ENCODE measurements at places on chromosomes 3 and 15.

DNA sequence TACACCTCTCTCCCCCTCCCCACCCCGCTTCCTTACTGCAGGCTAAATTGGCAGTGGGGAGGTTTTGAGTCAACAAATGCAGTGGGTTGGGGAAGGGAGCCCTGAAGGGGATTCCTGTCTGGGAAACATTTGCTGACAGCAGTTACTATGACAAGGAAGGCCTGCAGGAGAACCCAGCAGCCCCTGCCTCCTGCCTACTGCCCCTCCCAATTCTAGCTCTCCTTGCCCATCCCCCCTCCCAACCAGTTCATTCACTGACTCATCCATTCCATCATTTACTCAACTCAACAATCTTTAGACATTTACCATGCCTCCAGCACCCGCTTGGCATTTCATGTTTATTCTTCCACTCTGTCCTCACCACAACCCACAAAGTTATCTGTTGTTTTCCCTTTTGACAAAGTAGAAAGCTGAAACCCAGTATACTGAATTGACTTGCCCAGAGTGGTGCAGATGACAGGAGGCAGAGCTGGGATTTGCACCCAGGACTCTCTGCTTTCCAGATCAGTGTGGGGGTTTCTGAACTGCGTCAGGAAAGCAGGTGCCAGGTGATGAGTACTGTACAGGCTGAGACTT is 75.0 kb downstream of the MAGEF1 start:
- no peak for DNase-seq

DNA sequence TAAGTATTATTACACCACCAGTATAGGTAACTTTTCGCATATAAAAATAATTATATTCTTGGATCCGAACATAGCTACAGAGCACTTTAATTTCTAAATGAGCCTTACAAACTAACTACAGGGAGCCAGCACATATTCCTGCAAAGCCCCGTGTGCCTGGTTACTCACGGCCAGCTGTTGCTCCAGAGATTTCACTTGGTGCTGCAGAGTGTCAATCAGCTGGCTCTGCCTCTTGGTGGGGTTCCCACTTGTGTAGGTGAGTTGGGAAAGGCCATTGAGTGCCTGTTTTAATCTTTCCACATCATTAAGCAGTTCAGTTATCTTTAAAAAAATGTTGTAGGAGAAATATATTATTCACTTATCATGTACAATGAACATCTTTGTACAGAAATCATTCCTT is 98.9 kb downstream of the UACA start:
- DNase-seq, result no peak

- no peak for DNase-seq
These were observed 10.7 kb downstream of the MB21D2 start for GRCh38 chr3:192906940-192907339.

GRCh38 chr15:98493966-98494511 is 154.3 kb upstream of the IGF1R start:
- DNase-seq, result no peak

GRCh38 chr3:141274411-141275031 is 42.9 kb downstream of the PXYLP1 start:
- DNase-seq, result no peak

DNA sequence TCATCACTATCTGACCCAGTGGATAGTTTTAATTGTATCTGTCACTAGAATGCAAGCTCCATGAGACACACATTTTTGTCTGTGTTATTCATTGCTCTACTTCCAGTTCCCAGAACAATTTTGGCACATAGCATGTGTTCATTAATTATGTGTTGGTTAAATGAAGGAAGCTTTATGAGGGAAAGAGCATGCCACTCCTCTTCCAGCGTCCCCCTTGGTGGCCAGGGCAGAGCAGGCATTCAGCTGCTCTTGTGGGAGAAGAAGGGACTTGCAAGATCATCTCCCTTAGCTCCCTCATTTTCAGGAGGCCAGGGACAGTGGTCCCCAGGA is 489 bp upstream of the GALNT15 start:
- DNase-seq, result no peak

DNA sequence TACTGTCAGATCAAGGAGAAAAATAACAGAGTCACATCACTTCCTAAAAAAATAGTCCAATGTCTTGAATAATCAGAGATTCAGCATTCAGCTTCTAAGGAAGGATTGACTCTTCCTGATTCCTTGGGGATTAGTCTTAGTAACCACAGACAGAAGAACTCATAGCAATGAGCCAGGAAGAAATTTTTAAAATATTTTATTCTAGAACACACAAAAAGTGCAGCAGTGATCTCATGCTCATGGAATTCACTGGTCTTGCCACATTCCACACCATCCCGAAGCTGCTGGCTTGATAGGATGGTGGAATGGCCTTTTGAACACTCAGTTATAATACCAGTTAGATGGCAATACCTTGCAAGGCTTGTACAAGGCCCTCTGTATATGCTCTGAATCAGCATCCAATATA is 43.0 kb upstream of the ABI3BP start:
- no peak for DNase-seq

DNA sequence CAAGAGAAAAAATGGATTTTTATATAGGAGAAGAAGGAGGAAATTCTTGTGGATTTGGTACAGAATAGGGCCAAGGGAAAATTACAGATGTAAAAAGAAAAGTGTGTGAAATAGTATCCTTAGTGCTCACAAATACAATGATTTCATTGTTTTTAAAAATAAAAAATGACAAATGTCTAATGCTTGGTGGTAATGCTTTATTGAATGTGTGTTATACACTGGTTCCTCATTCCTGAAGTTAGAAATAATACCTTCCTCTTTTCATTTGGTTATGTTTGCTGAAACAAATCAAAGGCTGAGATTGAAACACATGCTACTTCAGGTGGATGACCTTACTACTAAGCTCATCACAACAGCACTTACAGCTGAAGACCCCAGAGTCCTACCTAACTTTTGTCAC is 37.7 kb upstream of the CCR2 start:
- no peak for DNase-seq

GRCh38 chr3:105440113-105440512 is 73.4 kb downstream of the ALCAM start:
- no peak for DNase-seq

- DNase-seq, result no peak
These were observed 145.9 kb upstream of the POU1F1 start for GRCh38 chr3:87422333-87422732.

DNA sequence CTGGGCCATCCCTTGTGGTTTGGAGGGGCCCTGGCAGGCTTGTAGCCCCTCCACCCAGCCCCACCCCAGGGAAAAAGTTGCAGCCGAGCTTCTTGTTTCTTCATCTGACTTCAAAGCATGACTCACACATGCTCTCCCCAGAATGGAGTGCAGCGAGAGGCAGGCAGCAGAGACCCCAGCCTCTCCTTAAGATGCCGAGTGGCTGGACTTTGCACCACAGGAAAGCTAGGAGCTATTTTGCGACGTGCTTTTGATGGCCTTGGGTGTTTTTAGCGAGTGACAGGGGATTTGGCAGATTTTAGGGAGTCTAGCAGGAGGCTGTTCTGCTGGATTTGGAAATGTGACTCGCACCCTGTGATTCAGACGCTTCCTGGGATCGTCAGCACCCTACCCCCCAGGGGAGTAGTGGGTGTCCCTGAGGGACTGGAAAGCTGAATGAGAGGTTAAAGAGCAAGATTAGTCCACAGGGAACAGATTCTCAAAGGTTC is 14.2 kb downstream of the BAHD1 start:
- DNase-seq, result no peak

- DNase-seq, result no peak
These were observed 196.6 kb downstream of the EBLN2 start for GRCh38 chr3:73258057-73258456.

- no peak for DNase-seq
These were observed 370.9 kb downstream of the NR2F2 start for GRCh38 chr15:96701443-96701842.

DNA sequence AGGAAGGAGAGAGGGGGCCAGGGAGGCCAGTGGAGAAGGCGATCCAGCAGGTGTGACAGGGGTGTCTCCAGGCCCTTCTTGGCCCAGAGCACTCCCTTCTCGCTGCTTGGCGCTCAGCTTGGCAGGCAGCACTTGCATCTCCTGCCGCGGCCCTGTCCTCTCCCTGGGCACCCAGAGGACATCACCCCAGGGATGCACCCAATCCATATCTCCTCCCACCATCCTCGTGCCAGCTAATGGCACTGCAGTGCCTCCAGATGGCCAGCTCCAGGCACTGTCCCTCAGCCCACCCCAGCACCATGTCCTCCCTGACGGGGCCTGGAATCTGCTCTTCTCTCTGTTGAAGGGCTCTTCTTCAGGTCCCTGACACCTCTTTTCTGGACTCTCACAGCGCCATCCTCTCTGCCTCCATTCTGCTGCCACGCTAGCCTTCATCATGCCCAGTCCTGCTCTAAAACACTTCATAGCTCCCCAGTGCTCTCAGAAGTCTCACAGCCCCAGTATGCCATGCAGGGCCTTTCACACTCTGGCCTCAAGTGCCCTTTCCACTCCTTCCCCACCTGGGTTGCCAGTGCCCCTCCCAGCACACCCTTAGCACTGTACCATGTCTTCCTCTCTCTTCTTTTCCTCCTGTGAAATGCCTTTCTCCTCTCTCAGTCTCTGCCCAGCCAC is 106.8 kb upstream of the SLC6A11 start:
- DNase-seq, result no peak

- DNase-seq, result no peak
These were observed 18.5 kb upstream of the CHCHD6 start for GRCh38 chr3:126685493-126685892.

All from stimulated activated CD4-positive, alpha-beta T cell treated with anti-CD3 and anti-CD28 coated beads, Interleukin-12 subunit alpha, Interleukin-12 subunit beta, amount 100 ng/mL, for 4 hours (primary cell).